Fibroblast of villous mesenchyme (primary cell): ENCODE measurements at places on chromosomes 4 and X.

- DNase-seq: no peak
These were observed 16.1 kb upstream of the FAM47E start for GRCh38 chr4:76235407-76235806.

DNA sequence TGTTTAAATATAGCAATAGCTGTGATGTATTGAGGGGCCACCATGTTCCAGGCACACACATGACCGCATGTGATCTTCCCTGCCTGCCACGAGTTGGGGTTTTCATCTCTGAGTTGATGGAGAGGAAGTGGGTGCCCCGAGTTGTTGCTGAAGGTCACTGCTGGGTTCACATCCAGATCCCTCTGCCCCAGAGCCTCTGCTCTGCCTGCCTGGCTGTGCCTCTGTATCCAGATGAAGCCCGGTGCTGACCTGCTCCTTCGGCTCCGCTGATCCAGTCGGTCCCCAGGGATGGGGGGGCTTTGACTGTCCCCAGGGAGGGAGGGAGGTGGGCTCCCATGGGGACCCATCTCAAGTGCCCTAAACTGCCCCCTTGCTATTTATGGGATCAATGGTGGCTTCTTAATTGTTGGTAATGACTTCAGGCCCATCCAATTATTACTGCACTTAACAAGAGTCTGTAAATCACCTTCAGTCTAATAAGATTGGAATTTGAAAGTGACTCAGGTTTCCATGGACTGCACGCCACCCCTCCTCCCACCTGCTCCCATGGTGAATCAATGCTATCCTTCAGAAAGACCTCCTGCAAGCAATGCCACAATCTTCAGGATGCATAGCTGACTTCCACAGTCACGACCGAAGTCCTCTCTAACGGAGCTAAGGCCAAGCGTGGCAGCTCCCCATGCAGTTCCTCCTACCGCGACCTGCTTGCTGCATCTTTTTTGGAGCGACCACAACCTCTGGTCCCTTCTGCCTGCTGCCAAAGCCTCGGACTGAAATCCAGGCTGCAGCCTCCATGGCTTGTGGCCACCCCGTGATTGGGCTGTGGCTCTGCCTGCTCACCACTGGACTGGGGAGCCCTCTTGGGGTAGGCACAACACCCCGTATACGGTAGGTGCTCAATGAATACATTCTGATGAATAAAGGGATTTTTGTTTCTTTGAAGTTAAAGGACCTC lies 73.1 kb downstream of the CPZ start:
- DNase-seq: no peak

DNA sequence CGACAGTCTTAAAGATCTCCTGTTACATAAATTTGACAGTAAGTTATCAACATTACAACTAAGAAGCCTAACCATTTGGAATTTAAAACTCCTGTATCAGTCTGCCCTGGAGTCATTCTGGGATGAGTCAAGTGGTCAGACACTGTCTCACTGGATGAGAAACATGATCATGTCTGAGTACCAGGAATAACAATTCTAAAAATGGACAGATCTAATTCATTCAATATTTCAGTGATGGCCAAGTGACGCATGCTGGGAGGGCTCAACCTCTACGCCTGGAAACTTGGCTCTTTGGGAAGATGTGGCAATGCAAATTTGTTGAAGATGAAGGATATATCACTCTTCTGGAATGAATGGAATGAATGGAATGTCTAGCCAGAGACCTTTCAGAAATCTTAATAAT lies 1427.2 kb downstream of the STIM2 start:
- DNase-seq: peak; percentile 85

GRCh38 chrX:112830540-112830939 lies 10.1 kb downstream of the AMOT start:
- no peak for DNase-seq

GRCh38 chrX:68659385-68659784 lies 11.9 kb downstream of the STARD8 start:
- no peak for DNase-seq

- no peak for DNase-seq
These were observed 46.0 kb upstream of the GUCY1B1 start for GRCh38 chr4:155712846-155713245.

DNA sequence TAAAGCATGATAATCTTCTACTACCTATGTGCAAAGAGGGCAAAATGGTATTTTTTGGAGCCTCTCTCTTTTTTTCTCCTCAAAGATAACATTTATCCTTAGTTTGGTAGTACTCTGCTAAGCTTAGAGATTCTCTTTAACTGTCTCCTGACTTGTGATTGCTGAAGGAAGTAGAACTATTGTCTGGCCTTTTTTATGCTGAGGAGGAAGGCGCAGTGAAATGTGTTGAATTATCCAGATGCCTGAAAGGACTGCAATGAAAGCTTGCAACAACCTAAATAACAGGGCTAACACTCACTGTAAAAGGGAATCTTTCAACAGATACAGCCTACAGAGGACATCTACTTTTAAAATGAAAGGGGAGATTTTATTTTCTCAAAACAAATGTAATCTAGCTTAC lies 59.5 kb upstream of the CCDC160 start:
- no peak for DNase-seq

- DNase-seq: no peak
These were observed 139.4 kb upstream of the BOD1L1 start for GRCh38 chr4:13766761-13767540.

- peak; percentile 36 for DNase-seq
These were observed 660 bp upstream of the HSPA4L start for GRCh38 chr4:127781300-127782024.

GRCh38 chr4:24917076-24917856 lies 4.4 kb upstream of the CCDC149 start:
- DNase-seq: no peak

DNA sequence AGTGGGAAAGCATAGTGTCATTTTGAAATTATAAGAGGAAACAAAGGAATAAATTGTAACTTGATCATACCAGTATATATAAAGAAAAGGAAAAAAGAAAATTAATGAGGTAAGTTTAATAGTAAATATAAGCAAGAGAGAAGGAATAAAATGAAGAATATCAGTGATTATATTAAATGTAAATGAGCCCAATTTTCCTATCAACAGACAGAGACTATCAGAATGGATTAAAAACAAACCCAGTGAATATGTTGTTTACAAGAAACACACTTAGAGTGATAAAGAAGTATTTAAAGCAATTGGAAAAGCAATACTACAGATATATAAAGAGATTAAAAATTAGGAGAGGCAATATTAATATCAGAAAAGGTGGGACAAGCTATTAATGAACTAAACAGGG lies 28.8 kb upstream of the RHOH start:
- DNase-seq: no peak

DNA sequence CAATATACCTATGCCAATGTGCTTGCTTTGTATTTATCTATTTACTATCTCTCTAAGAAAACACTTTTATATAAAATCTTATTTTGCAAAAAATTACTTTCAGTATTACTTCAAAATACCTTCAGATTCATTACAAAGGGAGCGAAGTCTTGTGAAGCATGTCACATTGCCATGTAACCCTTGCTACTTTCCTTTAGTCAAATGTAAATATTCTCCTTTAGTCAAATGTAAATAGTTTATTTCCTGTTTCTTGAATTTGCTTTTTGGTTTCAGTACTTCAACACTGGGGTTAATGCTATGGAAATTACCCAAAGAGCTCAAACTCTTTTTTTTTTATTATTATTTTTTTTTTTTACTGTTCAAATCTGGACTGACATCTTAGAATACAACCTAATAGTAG lies 383.3 kb downstream of the GRXCR1 start:
- DNase-seq: no peak

- no peak for DNase-seq
These were observed 108.7 kb upstream of the LIMCH1 start for GRCh38 chr4:41429280-41429669.

DNA sequence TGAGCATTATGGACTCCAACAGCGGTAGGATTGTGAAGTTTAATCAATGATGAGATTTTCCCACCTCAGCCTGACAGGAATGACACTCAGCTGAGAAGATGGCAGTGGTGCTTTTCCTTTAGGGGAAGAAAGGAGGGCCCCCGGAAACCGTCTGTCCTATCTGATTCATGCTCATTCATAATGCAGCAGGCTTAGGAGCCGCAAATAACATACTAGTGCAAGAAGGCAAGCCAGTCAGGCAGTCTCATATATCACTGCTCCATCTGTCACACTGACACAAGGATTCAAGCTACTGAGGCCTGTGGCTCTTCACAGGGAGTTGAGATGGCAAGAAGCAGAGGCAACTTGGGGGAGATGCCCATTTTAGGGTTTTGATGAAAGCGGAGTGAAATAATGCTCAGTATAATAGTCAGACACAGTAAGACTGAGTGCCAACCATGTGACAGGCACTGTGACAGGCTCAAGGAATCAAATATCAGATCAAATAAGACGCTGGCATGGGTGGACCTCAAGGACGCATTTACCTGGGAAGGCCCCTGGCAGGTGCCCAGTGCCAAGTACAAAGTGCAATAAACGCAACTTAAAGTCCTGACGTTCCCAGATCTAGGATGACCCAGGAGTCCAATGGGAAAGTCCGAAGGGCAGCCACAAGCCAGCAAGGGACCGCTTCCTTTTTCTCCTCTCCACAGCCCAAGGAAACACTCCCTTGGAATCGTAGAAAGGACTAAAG lies 63.4 kb downstream of the FHDC1 start:
- no peak for DNase-seq

DNA sequence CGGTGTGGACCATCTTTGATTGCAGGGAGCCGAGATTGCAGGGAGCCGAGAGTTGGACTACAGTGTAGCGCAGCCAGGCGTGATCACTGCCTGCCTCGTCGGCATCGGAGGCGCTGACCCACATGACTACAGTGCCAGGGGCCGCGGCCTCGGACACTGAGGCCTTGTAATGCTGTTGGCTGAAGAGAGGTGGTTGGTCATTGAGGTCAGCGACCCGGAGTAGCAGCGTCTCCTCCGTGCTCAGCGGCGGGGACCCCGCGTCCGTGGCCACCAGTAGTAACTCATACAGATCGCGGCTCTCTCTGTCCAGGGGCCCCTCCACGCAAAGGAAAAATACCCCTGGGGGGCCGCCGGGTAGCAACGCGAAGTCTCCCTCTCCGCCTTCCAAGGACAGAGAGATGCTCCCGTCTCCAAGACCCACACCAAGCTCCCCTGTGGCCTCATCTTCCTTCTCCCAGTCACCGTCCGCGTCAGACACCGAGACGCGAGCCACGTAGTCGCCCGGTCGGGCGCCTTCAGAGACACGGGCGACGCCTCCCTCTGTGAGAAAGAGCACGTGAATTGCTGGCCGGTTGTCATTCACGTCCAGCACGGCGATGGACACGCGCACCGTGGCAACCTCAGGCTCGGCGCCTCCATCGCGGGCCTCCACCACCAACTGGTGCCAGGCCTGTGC lies 1.9 kb downstream of the DCHS2 start:
- no peak for DNase-seq

DNA sequence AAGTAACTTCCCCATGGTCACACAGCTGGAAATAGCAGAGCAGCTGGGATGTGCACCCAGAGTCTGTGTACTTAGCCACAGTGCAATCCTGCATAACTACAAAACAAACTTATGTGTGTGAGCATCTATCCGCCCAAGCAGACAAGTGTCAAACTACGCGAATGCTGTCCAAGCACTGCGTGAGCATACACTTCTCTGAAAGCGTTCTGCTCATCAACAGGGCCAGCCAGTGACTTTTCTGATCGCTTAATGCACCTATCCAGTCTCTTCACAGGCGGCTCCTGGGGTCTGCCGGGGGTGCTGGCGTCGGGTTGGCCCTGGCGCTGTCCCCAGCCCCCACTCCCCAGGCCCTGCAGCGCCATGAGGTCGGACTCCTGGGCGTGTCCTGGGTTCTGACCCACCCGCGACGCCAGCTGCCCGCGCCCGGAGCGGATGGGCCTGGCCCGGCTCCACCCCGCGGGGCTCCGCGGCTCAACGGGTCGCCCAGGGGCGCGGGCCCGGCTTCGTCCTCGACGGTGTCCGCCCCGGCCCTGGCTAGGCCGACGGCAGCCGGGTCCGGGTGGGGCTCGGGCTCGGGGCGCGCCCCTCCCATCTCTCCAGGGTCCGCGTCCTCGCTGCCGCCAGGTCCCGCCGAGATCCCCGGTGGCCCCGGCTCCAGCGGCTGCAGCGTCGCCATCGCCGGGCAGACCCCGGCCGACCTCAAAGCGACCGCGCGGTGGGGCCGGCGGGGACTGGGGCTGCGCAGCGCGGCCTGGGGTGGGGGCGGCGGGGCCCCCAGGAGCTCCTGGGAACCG lies 1.3 kb upstream of the ZNF141 start:
- DNase-seq: peak; percentile 12
